ENCODE measurements at places on chromosomes 2 and 18.
A peak's percentile ranks its signal among the peaks of the same experiment; 100 is the strongest.

GRCh38 chr2:191453761-191454160 is 208.6 kb downstream of the MYO1B start:
- DNase-seq = no peak

- no peak for DNase-seq
Measured at GRCh38 chr2:23587341-23587880, 202.4 kb downstream of the KLHL29 start.

- DNase-seq = no peak
Measured at GRCh38 chr2:110645616-110646015, 32.2 kb downstream of the BUB1 start.

DNA sequence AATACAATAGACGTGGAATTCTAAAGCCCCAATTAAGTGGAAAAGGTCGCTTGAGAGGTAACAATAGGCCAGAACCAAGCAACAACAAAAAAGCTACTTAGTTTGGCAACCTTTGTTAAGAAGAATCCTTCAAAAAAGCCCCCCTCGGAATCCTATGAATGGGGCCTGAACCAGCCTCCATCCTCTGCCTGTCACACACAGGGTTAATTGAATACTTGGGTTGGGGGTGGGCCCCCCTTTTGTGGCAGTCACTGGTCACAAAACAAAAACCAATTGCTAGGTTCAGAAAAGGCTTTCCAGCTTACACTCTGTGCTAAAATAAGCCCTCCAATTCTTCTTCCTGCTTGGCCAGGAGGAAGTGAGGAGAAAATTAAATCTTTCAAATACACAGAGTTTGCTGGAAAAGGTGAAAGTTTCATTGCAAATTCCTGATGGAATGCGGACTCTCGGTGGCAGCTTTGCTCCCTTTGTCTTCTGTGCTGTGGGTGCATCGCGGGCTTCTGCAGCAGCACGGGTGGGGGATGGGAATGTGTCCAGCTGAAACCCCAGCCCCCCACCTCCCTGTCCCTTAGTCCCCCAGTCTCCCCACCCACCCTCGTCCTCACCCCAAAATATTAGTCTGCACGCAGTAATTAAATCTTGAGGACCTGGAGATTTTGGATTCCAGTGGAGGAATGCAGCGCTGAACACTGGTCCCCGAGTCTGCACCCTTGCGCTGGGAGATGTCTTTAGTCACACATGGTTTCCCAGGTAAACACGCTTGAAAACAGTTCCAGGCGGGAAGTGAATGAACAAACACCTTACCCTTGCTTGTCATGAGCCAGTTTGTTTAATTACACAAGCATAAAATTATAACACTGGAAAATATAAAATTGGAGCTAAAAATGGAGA is 254.3 kb downstream of the SOX11 start:
- no peak for DNase-seq

DNA sequence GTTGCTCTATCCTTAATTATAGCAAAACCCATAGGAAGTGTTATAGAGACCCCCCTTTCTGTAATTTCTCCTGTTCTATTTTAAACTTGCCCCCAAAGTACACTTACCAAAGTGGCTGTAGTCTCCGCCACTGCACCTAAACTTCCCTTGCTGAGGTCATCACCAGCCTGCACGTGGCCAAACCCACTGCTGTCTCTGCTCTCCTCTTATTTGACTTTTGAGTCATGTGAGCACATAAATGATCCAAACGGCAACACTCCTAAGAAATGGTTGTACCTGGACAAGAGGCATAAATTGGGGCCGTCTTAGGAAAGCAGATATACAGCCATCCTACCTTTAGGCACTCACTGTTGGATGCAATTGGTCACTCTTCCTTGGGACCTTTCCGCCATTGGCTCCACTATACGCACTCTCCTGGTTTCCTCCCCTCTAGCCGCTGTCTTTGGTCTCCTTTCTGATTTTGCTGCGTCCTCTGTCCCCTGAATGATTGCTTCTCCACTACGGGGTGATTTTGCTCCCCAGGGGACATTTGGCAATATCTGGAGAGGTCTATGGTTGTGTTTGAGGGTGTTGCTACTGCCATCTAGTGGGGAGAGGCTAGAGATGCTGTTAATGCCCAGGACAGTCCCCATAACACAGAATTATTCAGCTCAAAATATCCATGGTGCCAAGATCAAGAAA is 19.2 kb upstream of the IL36G start:
- peak; percentile 64 for DNase-seq

GRCh38 chr18:73119574-73119973 is 251.8 kb upstream of the NETO1 start:
- no peak for DNase-seq

- peak; percentile 59 for DNase-seq
Measured at GRCh38 chr2:223797811-223798721, 39.3 kb downstream of the AP1S3 start.

GRCh38 chr2:34492561-34493455 is 893.7 kb upstream of the FAM98A start:
- DNase-seq = no peak

DNA sequence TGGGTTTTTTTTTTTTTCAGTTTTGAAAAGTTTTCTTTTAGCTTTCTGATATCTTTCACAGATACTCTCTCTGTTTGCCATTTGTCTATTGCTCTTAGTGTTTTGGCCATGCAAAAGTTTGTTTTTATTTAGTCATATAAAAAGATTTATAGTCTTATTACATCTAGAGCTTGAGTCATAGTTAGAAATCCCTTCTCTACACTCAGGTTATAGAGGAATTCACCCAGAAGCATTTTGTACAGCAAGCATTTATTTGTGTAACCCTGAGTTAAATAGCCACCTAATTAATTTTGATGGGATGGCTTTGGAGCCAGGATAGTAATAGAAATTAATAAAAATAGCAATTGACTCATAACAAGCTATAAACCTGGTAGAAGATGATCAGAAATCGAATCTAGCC is 35.6 kb downstream of the ACTR2 start:
- peak; percentile 21 for DNase-seq

GRCh38 chr2:101960819-101961337 is 30.9 kb upstream of the IL1R2 start:
- no peak for DNase-seq

DNA sequence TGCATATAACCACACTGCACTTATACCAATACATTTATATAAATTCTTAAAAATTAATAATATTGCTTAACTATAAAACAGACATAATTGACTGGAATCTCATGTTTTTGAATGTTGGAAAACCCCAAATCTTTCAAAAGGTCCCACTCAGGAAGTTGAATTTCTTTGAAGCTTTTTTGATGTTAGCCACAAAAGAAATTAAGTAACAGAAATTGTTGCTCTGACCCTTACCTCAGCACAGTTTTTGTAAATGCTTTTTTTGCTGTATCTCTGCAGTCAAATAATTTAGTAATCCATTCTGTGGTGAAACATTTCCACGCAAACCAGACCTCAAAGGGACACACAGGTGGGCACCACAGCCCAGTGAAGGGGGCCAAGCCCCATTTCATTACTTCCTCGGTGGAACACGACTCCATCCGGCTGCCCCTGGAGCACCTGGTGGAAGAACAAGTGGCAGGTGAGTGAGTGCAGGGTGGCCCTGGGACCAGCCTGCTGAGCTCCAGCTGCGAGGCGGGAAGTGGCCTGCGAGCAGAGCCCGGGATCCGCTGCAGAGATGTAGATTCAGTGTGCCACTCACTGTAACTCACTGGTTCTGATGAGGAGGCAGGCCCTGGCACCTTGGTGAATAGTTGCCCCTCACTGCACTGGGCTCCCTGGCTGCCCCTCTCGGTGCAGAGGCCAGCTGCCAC is 8.4 kb downstream of the SCLY start:
- DNase-seq = no peak

GRCh38 chr2:21412944-21413443 is 289.2 kb downstream of the TDRD15 start:
- DNase-seq = no peak

DNA sequence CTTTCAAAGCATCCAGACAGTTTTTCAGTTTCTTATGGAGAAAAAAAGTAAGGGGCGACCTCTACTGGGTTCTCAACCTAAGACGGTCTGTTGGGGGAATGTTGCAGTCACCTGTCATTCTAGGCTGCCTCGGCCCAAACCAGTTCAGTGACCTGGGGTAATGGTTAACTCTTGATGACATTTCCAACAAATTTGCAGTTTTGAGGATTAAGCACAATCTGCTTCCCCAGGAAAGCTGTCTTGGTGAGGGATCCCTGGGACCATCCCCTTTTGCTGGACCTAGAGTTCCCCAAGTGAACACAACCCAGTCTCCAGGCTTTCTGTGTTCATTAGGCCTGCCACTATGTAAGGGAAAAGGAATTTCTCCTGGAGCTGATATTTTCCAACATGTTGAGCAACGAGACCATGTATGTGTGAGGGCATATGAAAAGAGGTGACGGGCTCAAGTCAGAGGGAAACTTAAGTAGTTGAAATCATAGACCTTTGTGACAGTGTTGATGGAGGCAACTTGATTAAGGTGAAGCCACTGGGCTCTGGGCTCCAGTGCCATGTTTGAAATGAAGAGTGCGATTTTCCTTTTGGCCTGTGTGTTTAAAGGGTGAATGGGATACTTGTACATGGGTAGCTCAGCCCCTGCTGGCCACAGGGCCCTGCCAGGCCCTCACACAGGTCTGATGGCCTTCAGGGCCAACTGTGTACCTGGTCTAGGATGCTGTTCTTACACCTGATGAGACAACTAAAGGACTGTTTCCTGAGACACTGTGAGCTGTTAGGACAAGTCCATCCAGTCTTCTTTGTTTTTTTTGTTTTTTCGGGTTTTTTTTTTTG is 27.0 kb downstream of the FOSL2 start:
- no peak for DNase-seq

GRCh38 chr2:160295519-160296207 is 95.6 kb upstream of the ITGB6 start:
- no peak for DNase-seq

DNA sequence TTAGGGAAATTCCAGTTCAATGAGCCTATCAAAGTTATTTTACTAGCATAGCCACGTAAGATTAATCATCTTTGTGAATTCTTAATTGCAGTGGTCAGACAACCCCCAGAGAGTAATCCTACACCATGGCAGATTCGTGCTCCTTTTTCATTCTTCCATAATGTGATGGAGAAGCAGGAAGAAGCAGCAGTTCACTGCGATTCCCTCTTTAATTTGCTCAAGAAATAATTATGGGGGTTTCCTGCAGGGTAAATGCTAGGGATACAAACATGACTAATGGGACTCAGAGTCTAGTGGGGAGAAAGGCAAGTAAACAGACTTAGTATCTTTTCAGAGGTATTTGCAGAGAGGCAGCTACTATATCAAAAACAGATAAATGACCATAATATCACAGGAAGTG is 175.8 kb upstream of the HNRNPA3 start:
- peak; percentile 23 for DNase-seq

- peak; percentile 92 for DNase-seq
Measured at GRCh38 chr2:10658041-10658913, 31.5 kb downstream of the NOL10 start.

DNA sequence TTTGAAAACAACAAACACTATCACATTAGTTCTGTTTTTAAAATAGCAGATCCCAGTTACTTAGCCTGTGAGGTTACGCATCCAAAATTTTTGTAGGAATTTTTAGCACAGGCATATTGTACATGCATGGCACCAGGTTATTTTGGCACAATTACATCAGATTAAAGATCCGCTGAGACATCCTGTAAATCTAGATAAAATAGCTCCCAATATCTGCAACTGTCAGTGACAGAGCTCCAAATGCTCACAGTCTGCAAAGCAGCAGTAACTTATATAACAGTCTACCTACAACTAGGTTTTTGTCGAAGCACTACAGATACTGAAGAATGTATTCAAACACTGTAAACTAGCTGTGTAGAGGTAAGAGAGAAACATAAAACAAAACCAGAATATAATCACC is 200.7 kb upstream of the KCNH7 start:
- no peak for DNase-seq

DNA sequence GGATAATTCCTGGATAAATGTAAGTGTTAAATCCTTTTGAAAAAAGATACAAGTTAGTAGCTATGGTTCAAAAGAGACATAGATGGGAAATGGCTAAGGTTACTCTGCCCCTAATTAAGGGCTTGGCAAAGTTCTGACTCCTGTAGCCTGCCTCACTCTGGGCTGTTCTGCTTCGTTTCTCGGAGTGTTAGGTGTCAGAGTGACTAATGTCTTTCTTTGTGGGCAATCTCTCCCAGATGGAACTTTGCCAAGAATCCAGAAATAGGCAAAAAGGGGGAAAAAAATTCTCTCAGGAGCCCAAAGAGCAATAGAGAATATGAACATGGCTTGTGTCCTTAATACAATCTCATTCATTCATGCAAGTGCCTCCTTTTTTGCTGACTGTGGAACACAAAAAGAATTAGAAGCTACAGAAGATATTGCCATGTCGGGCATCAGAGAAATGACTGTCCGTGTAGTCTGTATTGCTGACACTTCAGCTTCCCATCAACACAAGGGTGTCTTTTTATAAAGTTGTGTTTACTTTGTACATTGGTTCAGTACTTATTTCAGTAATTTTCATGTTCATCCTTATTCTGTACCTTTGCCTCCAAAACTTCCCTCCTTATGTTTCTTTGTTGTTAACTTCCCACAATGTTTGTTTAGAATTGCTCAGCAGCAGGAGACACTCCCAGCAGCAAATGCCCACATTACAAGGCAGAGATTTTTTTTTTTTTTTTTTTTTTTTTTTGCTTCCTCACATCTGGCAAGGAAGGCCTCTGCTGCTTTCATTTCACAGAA is 134.0 kb downstream of the FTCDNL1 start:
- DNase-seq = peak; percentile 31

GRCh38 chr18:31241425-31241824 is 76.5 kb upstream of the DSG1 start:
- DNase-seq = no peak

- no peak for DNase-seq
Measured at GRCh38 chr2:222693837-222694236, 22.4 kb downstream of the MOGAT1 start.

- DNase-seq = peak; percentile 40
Measured at GRCh38 chr2:8352296-8352695, 329.6 kb upstream of the ID2 start.

- DNase-seq = no peak
Measured at GRCh38 chr18:59466980-59467379, 107.9 kb upstream of the LMAN1 start.

DNA sequence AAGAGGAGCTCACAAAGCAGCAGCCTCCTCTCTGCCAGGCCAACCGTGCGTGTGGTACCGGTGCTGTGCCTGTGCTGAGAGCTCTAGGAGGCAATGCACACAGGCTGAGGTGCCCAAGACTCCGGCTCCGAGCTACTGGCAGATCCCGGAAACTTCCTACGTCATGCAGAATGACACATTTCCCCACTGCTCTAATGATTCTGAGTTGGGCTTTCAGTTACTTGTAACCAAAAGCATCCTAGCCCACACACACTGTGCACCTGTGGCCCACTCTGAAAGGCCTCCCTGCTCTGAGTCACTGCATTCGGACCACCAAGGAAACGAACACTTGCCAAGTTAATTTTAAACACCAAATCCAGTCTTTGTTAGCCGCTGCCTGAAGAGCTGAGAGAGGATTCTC is 9.3 kb upstream of the RNU4ATAC start:
- DNase-seq = no peak
